ENCODE measurements at places on chromosomes 16 and 17. TPM values are rescaled to one million over a fixed set of nuclear protein-coding genes. Genes with fewer than 3 reads are reported as not detected.

ABCC6 gene
- total RNA-seq: 0.13 TPM

KRT28 gene
- total RNA-seq: not detected

ACSM5 gene
- 5.6 TPM for total RNA-seq

TPSAB1 gene
- total RNA-seq: not detected

CES3 gene
- total RNA-seq: not detected

KRTAP4-6 gene
- total RNA-seq: not detected

NOG gene
- total RNA-seq: 1.1 TPM

TUBG2 gene
- 2.7 TPM for total RNA-seq

TBC1D3B gene
- total RNA-seq: 0.64 TPM

RFFL gene
- 6.0 TPM for total RNA-seq

CD79B gene
- total RNA-seq: 0.51 TPM

CLN3 gene
- total RNA-seq: 13.1 TPM

CCL7 gene
- 0.13 TPM for total RNA-seq

ANKS4B gene
- not detected for total RNA-seq

TMEM114 gene
- not detected for total RNA-seq

UNC13D gene
- 2.9 TPM for total RNA-seq

ASPSCR1 gene
- total RNA-seq: 23.4 TPM

MYL4 gene
- 0.76 TPM for total RNA-seq

HSF5 gene
- under 0.01 TPM for total RNA-seq

KRT24 gene
- not detected for total RNA-seq

USP43 gene
- 0.13 TPM for total RNA-seq

PSMD7 gene
- total RNA-seq: 66.4 TPM

PPY gene
- total RNA-seq: not detected

DRC7 gene
- total RNA-seq: 0.13 TPM

SLC47A1 gene
- 1.7 TPM for total RNA-seq

SOCS1 gene
- total RNA-seq: 0.26 TPM

ACSM2A gene
- 0.13 TPM for total RNA-seq

ZDHHC1 gene
- 6.4 TPM for total RNA-seq

CCL1 gene
- total RNA-seq: not detected

MMP2 gene
- 16.3 TPM for total RNA-seq

DHX38 gene
- 64.6 TPM for total RNA-seq

MYH2 gene
- not detected for total RNA-seq
